ENCODE measurements at places on chromosomes 13 and 19.

GRCh38 chr13:32228330-32229041 lies 86.7 kb downstream of the ZAR1L start:
- DNase-seq = no peak

DNA sequence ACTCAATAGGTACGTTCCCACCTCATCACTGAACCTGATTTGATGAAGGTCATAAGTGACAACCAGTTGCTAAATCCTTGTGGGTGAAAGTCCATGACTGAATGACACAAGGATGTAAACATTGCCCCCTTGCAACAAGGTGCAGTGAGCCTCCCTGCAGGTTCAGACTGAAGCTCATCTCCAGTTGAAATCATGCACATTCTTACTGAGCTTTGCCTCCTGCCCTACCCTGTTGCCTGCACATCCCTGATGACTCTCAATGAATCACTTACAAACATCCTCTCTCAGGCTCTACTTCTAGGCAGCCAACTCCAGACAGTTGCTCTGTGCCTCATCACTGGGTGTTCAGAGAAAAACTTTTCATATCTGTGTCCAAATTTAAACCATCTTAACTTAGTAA lies 42.5 kb upstream of the ARGLU1 start:
- no peak for DNase-seq

DNA sequence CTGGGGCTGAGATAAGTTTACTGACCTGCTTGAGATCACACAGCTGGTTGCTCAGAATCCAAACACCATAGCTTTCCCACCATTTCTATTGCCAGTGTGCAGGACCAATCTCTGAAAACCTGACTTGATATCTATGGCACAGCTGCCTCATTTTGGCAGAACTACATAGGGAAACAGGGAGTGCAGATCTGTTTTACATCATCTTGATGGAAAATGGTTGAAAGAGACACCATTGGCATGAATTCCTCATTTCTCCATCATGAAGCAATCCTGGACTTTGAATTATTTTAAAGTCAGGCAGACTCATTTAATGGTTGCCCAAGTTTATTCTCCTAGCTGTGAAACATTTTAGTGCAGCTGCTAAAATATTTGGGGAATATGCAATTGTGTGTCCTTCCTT lies 1628.2 kb upstream of the SLC10A2 start:
- DNase-seq = no peak

DNA sequence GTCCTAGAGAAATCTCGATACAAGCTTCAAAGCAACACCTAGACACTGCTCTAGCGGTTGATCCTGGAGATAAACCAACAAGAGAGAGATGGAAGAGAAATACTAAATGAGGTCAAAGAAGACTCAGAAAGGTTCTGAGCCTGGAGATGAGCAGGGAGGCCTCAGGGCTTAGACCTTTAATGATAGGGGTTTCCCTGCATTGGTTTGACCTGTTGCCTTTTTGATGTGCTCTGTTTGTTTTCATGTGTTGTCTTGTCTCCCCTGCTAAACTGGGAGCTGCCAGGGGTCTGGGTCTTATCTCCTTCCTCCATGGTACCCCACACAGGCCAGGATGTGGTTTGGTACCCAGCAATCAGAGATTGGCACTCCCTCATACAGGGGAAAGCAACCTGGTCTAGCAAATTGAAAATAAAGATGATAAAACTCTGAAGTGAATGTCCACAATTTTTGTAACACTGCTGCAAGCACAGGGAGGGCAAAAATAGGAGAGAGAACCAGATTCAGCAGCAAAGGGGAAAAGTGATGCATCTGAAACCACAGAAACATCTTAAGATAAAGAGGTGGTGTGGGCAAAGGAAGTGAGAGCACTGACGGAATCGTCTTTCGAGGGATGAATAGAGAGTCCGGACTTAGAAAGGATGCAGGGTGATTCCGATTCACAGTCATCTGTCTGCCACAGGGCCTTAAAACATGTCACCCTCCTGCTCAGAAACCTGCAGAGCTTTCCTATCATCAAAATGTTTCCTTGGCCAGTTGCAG lies 3.5 kb downstream of the FFAR2 start:
- DNase-seq = no peak

GRCh38 chr13:106515635-106516254 lies 19.7 kb downstream of the EFNB2 start:
- DNase-seq = no peak

- DNase-seq = peak; percentile 85
Observed at GRCh38 chr19:9406798-9407352, 28.5 kb downstream of the ZNF266 start.

- no peak for DNase-seq
Observed at GRCh38 chr13:96020931-96021330, 32.3 kb downstream of the UGGT2 start.

- DNase-seq = no peak
Observed at GRCh38 chr19:32172566-32173160, 172.7 kb upstream of the ZNF507 start.

DNA sequence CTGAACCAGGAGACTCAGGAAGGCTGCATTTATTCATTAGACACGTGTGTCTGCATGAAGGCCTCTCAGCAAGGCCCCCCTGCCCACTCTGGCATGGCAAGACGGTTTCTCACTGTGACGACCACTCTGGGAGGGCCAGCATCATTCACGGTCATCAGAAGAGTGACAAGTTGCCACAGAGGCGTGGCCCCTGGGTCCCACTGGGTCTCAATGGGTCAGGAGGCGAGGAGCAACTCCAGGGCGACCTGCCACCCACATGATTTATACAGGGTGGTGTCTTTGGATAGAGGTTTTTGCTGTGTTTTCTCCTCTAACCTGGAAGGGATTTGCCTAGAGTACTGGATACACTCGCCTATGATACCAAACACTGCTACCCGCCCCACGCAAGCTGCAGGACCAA lies 60.7 kb downstream of the KLF2 start:
- DNase-seq = no peak

- DNase-seq = no peak
Observed at GRCh38 chr13:24124789-24125476, 35.6 kb upstream of the SPATA13 start.

- no peak for DNase-seq
Observed at GRCh38 chr19:18043676-18044075, 35.7 kb downstream of the ARRDC2 start.

DNA sequence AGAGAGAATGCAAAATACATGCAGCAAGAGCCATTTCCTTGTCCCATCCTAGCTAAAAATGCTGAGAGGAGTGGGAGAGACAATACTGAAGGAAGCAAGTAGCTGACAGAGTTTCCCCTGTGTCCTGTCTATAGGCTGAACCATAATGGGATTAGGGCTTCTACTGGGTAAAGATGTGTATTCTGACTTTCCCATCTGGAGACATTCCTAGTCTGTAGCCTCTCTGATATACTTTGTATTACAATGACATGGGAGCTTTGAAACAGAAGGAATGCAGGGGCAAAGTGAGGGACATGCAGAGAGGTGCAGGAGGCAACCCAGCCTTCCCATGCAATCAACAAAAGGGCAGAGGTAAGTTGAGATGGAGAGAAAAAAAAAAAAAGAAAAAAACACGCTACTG lies 10.5 kb upstream of the GPC6 start:
- DNase-seq = no peak

DNA sequence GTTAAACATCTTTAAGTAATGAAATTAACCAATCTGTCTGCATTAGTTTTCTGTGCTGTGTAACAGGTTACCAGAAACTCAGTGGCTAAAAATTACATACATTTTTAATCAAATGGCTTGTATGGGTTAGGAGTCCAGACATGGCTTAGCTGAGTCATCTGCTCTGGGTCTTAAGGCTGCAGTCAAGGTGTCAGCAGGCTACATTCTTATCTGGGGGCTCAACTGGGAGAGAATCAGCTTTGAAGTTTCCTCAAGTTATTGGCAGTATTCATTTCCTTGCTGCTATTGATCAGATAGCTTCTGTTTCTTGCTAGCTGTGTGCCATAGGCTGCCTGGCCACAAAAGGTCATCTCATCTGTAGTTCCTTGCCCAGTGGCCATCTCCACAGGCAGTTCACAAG lies 1163.0 kb downstream of the DIAPH3 start:
- DNase-seq = no peak

- no peak for DNase-seq
Observed at GRCh38 chr13:66546534-66547379, 683.4 kb downstream of the PCDH9 start.

- DNase-seq = no peak
Observed at GRCh38 chr13:52997951-52998876, 30.4 kb upstream of the OLFM4 start.

GRCh38 chr13:66407128-66407527 lies 823.0 kb downstream of the PCDH9 start:
- no peak for DNase-seq

GRCh38 chr13:76890021-76890420 lies 3.8 kb upstream of the KCTD12 start:
- no peak for DNase-seq

GRCh38 chr13:49265822-49266221 lies 18.1 kb downstream of the CDADC1 start:
- no peak for DNase-seq

DNA sequence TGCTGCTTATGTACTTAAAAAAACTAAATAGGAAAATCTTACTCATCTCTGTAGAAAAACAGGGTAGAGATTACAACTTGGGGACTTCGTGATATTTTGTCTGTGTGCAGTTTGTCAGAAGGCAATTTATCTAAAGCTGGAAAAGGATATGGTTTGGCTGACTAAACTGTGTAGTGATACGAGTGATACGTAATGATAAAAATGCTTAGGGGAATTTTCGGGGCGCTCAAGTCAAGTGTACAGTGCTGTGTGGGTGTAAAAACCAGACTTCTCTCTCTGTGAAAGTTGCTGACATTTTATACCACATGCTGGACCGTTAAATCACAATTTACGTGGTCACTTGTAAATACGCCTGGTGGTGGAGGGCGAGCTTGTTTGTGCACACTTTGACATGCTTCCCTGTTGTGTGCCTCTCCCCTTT lies 221.7 kb downstream of the KCNRG start:
- DNase-seq = no peak

GRCh38 chr13:24605923-24606372 lies 74.3 kb upstream of the ATP12A start:
- DNase-seq = no peak

GRCh38 chr13:113207890-113208420 lies 514 bp downstream of the PCID2 start:
- DNase-seq = no peak

DNA sequence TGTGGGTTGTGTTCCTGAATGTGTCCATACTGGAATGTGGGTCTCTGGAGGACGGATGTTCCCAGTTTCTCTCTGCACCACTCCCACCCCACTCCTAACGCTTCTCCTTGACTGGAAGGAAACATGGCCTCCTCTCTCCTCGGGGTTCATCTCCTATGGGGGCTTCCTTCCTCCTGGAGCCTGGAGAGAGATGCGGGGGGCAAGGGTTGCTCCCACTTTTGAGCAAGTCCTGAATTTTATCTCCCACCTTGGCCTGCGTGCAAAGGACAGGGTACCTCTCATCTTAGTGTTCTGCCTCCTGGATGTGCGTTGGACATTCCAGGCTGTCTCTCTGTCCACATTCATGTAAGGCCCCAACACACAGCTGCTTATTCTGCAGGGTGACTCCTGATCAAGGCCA lies 52.5 kb upstream of the UQCRFS1 start:
- no peak for DNase-seq

DNA sequence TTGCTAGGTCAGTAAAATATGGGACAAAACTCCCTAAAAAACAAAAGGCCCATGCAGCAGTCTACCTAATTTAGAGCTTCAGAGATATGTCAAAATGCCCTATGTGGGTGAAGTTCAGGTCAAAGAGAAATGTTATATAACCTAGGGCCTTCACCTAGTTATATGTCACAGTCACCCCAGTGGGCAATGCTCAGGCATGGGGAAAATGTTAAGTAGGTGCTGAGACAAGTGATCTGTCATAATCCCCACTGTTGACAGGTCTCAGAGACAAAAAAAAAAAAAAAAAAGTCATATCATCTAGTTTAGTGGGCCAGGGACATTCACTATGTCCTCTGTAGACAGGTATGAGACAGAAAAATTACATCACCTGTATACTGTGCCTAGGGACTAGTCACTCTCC lies 128.6 kb upstream of the ZNF91 start:
- DNase-seq = no peak

GRCh38 chr19:18274219-18274780 lies at the start of gene IQCN:
IQCN (minus strand) TSS chr19:18274452; CDS start chr19:18269478, 4,974 bp downstream.
- DNase-seq = no peak

DNA sequence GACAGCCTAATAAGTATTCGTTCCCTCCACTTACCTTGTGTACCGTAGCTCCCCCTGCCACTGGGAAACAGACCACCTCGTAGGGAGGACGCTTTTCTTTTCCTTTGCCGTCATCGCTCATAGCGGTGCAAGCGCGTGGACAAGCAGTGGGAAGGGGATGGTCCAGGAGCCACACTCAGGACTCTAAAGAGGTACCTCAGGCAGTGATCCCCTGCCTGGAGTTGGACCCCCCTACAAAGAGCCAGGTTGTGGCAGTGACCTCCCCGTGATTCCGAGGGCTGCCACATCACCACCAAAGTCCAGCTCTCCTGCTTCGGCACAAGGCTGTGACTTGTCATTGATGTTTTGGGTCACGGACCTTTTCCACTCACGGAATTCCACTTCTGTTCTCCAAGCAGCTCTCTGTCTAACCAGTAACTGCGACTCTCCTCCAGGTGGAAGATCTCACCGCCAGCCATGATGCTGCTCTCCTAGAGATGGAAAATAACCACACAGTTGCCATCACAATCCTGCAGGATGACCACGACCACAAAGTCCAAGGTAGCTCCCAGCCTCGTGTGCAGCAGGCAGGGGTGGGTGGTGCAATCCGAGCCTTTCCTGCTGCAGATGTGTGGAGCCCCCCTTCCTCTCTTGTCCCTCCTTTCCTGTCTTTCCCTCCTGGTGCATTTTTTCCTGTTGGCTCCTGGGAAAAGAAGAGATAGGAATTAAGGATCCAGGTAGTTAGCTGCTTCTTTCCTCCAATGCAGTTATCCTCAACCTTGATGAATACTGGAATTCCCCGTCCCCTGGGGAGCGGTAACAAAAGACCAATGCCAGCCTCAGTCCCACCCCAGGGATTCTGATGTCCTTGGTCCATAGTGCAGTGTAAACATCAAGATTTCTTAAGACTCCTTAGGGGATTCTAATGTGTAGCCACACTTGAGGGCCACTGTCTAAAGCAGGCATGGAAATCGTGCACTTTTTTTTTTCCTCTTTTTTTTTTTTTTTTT lies 107.7 kb downstream of the SLC7A1 start:
- no peak for DNase-seq

Measured in RWPE2 (cell line).